AG10803 (cell line): ENCODE measurements at places on chromosomes 11 and 22.
A peak's percentile ranks its signal among the peaks of the same experiment; 100 is the strongest.

DNA sequence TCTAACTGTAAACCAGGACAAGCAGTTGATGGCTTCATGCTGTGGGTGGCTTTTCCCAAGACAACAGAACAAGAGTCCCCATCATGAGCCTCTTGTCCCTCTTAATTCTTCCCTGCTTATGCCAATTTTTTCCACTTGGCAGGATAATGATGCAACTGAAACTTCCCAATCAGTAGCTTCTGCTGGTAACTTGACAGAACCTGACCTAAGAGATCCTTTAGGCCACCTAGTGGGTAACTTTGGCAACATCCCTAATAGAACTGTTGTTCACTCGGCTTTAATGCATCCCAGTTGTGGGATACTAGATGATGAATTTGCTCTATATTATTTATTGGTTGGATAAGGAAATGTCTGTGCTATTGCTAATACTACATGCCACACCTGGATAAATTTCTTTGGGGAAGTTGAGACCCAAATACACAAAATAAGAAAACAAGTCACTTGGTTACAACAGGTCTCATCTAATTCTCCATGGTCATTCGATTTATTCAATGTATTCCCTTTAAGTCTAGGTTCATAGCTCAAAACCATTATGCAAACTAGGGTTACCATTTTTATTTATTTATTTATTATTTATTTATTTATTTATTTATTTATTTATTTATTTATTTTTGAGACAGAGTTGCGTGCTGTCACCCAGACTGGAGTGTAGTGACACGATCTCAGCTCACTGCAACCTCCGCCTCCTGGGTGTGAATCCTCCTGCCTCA is 41.4 kb upstream of the NFAM1 start:
- peak; percentile 68 for DNase-seq

DNA sequence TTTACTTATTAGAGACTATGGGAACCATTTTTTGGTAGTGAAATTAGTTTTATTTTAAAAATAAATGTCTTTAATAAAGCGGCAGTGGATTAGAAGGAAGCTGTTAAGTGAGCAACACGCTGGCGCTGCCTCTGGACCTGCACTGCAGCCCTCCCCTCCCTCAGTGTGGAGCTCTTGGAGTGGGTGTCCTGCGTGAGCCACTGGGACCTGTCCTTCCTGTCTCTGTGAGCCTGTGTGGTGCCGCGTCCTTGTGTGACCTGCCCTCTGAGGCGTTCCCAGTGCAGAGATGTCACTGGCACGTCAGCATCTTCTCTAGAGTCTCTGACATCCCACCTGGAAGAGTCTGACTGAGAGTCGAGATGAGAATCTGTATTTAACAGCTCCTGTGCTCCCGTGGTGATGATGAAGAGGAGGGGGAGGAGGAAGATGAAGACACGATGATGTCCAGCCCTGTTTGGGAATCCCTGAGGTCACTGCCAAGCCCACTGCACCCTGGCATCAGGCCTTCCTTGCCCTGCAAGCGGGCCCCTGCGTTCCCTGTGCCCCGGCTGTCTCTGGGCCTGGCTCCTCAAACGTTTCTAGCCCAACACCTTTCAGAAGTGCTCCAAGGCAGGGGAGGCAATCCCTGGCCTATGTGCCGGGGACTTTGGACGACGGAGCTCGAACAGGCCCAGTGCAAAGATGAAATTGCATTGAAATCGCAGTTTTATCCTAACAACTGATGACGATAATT is 271.8 kb downstream of the TBC1D22A start:
- no peak for DNase-seq

GRCh38 chr11:61742391-61742790 is 10.0 kb upstream of the MYRF start:
- no peak for DNase-seq

- no peak for DNase-seq
Observed at GRCh38 chr22:44620841-44621257, 81.2 kb upstream of the PRR5 start.

GRCh38 chr11:128616161-128616560 is 28.8 kb upstream of the ETS1 start:
- DNase-seq, result no peak

DNA sequence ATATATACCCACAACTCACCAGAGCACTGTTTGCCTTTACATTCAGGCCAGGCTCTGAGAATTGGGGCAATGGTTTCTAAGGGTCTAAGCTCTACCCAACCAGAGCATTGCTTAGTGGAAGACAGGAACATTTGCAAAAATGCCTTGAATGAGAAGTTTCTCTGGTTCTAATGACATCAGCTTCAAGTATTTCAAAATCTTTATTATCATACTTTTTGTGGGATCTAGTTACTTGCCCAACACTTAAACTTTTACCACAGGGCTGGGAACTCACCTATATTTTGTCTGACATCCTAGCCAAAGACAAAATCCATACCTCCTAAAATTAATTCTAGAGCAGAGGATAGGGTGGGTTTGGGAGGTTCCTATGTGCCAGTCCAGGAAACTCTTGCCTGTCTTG is 51.5 kb downstream of the INSC start:
- DNase-seq, result peak; percentile 73

GRCh38 chr11:44516688-44517507 is 48.6 kb upstream of the CD82 start:
- no peak for DNase-seq

DNA sequence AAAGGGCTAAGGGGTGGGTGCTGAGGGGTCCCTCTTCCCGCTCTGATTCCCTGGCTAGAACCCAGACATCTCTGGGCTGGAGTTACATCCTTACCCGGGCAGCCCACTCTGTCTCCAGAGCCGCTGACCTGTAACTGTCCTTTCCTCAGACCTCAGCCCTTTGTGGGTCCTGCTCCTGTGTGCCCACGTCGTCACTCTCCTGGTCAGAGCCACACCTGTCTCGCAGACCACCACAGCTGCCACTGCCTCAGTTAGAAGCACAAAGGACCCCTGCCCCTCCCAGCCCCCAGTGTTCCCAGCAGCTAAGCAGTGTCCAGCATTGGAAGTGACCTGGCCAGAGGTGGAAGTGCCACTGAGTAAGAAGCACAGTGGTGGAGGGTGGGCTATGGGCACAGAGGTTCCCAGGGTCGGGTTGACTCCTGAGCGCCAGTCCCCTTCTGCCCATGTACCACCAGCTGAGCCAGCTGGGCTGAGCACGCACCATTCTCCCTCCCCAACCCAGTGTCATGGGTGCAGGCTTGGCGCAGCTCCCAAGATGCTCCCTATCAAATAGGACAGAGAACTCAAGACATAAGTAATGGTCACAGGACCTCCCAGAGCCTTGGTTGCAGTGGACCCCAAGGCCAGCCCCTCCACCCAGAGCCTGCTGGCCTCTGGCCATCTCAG is 1.6 kb downstream of the IL18BP start:
- DNase-seq, result no peak

GRCh38 chr11:115939104-115939730 is 435.0 kb upstream of the CADM1 start:
- DNase-seq, result no peak

- DNase-seq, result no peak
Observed at GRCh38 chr11:2589538-2589934, 110.3 kb downstream of the KCNQ1OT1 start.

GRCh38 chr11:128488471-128488870 is 98.9 kb downstream of the ETS1 start:
- DNase-seq, result peak; percentile 98

GRCh38 chr11:44397586-44398178 is 87.7 kb upstream of the ALX4 start:
- DNase-seq, result no peak

- DNase-seq, result peak; percentile 56
Observed at GRCh38 chr11:66188580-66188979, 79.9 kb upstream of the RAB1B start.

- no peak for DNase-seq
Observed at GRCh38 chr11:64923151-64923661, 1.3 kb upstream of the PPP2R5B start.

DNA sequence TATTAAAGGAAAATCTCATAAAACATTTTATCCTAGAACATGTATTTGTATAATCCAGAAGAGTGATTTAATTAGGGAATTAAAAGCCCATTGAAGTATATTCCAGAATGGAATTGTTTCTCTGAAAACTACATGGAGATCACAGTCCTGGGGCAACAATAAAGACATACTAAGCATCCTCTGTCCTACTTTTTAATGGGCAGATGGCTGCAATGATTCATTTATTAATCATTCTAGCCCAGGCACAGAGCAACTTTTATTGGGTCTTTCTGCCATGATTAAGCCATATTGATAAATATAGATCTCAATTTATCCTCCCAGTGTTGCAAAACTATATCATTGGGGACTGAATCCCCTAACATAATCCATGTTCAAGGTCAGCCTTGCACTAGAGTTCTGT is 22.0 kb downstream of the FAM181B start:
- no peak for DNase-seq
